Omental fat pad (tissue), 4 donors: ENCODE measurements at places on chromosomes 13 and 19.
A peak's percentile ranks its signal among the peaks of the same experiment; 100 is the strongest.

DNA sequence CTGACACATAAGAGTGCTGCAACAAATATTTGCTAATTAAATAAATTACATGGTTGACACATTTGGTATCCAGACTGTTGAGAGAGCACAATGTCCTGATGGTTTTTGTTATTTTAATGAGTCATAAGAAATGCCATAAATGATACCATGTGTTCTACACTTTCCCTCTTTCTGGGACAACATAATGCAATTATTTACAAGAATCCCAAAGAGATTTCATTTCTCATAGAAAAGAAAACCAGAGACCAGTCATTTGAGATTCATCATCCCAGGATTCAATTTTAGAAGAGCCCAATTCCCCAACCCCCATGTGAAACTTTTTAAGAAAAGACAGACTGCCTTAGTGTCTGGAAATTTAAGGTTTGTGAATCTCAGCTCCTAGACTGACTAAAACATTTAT lies 399.6 kb downstream of the DCT start:
- no peak for DNase-seq

GRCh38 chr19:13588957-13589833 lies 82.9 kb upstream of the CACNA1A start:
- DNase-seq = peak; percentile 69

DNA sequence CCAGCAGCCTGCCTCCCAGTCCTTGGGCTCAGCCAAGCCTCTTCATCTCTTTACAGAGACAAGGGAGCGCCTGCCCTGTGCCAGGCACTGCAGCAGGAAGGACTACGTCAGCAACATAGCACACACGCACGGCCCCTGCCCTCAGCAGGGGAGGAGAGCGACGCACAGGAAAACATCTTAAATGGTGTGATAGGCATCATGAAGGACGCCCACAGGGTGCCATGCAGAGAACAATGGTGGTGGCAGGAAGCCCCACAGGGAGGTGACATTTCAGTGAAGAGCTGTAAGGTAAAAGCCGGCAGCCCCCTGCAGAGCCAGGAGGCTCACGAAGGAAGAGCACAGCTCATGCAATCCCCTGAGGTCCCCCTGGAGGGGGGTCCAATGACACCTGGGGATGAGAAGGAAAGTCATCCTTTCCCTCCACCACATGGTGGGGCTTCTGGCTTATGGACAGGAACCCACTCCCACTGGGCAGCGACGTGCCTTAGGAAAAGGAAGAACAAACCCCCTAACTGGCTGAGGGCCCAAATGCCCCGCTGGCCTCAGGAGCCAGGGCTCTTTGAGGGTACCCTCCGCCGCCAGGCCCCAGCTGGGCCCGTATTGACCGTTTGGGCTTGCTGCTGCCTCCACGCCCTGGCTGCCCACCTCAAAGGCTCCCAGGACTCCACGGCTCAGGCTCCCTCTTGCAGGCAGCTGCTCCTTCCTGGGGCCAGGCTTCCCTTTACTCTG lies 37.3 kb upstream of the C13orf42 start:
- no peak for DNase-seq

GRCh38 chr19:30006207-30006606 lies 64.2 kb downstream of the URI1 start:
- no peak for DNase-seq

GRCh38 chr13:114131583-114132418 lies 622 bp downstream of the RASA3 start:
- DNase-seq = no peak

DNA sequence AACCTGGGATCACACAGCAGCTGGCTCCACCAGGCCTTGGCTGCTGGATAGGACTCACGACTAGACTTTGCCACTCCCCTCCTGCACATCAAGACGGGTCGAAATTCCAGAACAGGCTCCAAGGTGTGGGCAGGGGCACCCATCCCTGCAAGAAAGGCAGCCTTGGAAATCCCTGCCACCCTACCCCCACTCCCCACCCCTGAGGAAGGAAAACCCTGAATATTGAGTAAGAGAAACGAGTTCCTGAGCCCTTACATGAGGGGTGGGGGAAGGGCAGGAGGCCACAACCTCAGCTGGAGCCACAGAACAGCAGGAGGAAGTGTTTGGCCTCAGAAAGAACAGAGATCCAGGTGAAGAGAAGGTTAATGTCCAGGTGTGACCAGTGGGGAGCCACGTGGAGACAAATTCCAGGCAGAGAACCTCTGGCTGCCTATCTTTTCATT lies 20.1 kb downstream of the DEDD2 start:
- no peak for DNase-seq

DNA sequence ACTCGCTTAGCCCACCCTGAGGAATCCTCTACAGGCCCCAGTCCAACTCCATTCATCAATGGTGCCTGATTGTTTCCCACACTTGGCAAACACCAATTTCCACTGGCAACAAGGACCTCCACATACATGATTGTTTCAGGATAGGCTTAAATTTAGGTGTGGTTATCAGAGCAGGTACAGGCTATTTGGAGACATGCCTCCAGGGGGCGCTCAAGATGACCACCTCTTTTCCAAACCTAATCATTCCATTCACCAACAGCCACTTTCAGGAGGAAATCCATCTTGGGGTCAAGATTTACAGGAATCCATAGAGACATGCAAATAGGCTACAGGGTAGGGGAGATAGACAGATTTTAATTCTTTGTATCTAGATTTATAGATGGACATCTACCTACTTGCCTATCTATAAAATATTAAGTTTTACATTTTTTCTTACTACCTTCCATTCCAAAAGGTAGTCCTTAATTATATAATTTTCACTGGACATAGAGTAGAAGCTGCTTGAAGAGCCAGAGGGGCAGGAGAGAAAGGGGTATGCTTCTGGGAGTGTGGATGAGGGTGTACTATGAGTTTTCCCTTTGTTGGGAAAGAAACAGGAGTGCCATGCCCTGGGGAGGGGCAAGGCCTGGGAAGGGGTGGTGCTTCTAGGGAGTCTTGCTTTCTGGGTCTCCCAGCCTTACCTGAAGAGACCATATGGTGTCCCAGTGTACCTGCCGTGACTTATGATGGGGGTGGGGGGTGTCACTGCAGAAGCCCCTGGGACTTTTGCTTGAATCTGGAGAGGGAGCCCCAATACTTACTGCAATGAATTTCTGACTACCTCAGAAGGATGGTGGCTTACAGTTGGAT lies 14.1 kb upstream of the PCDH8 start:
- no peak for DNase-seq

DNA sequence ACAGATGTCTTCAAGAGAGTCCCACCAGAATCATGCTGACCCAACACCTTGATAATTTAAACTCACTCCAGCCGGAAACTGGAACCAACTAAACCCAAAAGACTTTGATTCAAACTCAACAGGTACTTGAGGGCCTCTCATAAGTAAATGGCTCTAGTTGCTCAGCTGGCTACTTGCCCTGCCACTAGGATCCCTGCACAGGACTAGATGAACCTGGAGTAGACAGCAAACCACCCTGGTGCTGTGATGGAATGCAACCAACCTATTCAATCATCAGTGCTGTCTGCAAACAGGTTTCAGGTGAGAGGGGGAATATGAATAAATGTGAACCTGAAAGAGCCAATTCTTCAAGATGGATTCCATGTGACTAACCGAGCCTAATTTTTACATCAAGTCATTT lies 216.3 kb downstream of the KATNAL1 start:
- DNase-seq = no peak

DNA sequence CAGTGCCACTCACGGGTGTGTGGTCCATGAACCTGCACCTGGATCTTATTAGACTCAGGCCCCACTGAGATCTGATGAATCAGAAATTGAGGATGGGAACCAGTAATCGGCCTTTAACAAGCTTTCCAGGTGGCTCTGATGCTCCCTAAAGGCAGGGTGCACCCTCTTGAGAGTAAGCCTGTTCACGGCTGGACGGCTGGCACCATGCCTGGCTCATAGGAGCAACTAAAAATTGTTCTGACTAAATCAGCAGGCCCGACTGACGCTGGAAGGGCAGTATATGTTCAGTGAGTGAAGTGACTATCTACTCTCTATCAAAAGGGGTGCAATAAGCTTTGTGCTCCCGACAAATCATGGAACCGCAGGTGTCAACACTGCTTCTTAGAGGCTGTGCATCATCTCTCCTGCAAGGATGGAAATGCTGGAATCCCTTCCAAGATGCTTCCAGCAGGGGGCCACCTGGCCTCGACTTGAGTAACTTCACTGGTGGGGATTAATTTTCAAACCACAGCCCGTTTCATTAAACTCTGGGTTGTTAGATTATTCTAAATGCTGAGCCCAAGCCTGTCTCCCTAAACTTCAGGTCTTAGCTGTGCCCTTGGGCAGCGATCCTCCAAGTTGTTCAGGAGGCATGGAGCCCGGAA lies 28.4 kb downstream of the TMTC4 start:
- no peak for DNase-seq

- DNase-seq = no peak
These were observed 999.1 kb upstream of the ATXN8OS start for GRCh38 chr13:69108486-69108885.

DNA sequence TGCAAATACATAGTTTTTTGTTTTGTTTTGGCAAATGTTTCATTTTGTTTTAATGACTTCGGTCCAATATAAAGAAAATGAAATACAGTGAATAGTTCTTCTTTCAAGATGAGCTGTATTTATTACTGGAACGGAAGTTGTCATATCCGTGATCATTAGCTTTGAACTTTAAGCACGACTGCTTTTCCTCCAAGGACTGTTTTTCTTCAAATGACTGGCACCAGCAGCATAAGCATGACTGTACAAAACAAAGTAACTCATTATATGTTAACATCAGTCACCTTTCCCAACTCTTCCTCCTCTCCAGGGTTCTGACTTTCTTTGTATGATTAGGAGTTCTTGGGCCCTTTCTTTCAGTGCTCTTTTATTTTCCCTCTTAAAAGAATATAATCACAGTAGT lies 20.5 kb downstream of the EDNRB start:
- DNase-seq = no peak

- DNase-seq = no peak
These were observed 491.0 kb downstream of the FGF9 start for GRCh38 chr13:22161871-22162270.

GRCh38 chr19:13398780-13399726 lies 107.2 kb downstream of the CACNA1A start:
- no peak for DNase-seq

DNA sequence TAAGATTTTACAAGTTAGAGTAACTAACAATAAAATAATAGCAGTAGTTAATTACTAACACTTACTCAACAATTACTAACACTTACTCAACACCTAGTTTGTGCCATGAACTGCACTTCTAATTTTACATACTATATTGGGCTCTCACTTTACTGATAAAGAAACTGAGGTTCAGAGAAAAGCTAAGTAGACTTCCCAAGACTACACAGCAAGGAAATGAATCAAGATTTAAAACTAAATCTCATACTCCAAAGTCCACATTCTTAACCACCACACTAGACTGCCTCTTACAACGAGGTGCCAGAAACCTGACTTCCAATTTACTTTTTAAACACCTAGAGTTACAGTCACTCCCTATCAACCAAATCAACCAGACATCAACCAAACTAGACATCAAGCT lies 25.1 kb downstream of the RBM26 start:
- no peak for DNase-seq

DNA sequence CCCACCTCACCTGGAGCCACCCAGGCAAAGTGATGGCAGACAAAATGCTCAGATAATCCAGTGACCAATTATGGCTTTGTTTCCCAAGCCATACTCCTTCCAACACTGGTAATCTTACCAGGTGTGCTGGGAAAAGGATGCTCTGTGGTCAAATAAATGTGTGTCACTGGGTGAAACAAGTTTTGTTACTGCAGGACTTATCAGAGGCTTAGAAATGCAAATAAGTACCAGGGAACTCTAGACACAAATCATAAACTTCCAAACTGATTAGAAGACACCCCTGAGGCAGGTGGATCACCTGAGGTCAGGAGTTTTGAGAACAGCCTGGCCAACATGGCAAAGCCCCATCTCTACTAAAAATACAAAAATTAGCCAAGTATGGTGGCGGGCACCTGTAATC lies 26.4 kb downstream of the PIN1 start:
- no peak for DNase-seq

GRCh38 chr13:80881495-80881894 lies 540.6 kb upstream of the SPRY2 start:
- no peak for DNase-seq

DNA sequence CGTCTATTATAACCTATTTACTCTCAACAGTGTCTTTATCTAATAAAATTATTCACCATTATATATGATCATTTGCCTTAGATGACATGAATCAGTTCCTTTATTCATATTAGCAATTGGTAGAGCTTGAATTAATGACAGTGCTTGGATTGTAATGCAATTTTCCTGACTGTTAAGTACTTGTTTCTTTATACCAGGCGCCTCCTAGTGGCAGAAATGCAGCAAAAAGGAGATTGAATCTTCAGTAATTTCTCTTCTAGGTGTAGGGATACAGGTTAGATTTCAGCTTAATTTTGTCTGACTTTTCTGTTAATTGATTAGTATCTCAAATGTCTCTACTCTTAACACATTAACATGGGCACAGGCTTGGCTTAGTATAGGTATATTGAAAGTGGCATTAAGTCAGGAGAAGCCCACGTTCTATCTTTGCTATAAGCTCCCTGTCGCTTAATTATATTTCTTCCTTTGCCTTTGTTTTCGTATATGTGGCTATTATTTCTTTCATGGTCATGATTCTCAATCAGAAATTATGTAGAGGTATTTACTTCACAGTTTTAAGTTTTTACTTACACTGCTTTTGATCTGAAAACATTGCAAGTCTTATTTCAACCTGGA lies 9.1 kb upstream of the LHFPL6 start:
- DNase-seq = peak; percentile 90

GRCh38 chr13:39298951-39299350 lies 260.7 kb downstream of the NHLRC3 start:
- no peak for DNase-seq

- DNase-seq = no peak
These were observed 1008.0 kb downstream of the PCDH9 start for GRCh38 chr13:66222127-66222526.

- no peak for DNase-seq
These were observed 31.9 kb upstream of the ATP11A start for GRCh38 chr13:112657850-112658445.

- no peak for DNase-seq
These were observed 5.2 kb upstream of the DPP9 start for GRCh38 chr19:4728871-4729270.

- DNase-seq = no peak
These were observed 1.3 kb upstream of the GARIN5A start for GRCh38 chr19:50477751-50478515.

DNA sequence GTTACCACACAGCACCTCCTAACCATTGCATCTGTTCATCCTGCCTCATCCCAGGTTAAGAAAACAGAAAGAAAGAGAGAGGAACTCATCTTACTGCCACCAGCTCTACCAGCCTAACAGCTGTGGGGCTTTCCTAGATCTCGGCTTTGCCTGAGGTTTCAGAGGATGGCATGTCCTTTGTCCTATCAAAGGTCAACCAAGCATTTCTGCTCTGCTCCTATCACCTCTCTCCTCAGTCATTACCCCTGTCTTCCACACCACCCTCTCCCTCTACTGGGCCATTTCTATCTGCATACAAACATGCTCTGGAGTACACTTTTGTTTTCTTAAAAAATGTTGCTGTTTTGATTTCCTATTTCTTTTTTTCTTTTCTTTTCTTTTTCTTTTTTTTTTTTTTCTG lies 393.3 kb downstream of the IRS2 start:
- no peak for DNase-seq

- no peak for DNase-seq
These were observed 301.6 kb downstream of the SLITRK6 start for GRCh38 chr13:85497652-85498051.
